Ureter (tissue), 1 donor: ENCODE measurements at places on chromosomes 5 and 9. TPM values are rescaled to one million over a fixed set of nuclear protein-coding genes. Genes with fewer than 3 reads are reported as not detected.

DNA sequence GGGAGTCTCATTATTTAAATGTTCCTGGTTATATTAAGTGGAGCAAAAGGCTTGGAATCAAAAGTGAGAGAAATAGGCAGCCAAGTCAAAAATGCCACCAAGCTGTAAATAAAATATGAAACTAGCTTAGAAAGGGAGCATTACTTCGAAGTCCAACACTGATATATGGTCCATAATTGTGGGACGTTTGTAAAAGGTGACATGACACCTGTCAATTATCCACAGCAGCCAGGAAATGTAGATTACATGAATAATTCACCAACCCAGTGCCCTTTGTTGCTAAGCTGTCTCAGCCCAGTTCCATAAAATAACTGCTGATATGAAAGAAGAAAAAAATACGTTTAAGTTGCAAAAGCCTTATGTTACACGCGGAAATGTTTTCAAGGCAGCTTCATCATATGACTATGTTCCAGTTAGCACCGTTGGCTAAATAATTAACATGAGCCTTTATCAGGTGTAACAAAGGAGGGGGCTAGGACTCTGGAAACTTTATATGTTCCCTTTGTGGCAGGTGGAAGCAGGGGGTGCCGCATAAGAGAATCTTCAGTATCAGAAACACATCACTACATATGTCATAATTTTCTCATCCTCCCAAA is 39.9 kb upstream of the ZSWIM6 start:
- DNase-seq: no peak

- no peak for DNase-seq
Measured at GRCh38 chr9:92664394-92665152, 5.4 kb downstream of the IPPK start.

Gene SPINK13
- total RNA-seq: not detected

Gene MARCOL
- not detected for total RNA-seq

Gene AGXT2
- not detected for total RNA-seq

DNA sequence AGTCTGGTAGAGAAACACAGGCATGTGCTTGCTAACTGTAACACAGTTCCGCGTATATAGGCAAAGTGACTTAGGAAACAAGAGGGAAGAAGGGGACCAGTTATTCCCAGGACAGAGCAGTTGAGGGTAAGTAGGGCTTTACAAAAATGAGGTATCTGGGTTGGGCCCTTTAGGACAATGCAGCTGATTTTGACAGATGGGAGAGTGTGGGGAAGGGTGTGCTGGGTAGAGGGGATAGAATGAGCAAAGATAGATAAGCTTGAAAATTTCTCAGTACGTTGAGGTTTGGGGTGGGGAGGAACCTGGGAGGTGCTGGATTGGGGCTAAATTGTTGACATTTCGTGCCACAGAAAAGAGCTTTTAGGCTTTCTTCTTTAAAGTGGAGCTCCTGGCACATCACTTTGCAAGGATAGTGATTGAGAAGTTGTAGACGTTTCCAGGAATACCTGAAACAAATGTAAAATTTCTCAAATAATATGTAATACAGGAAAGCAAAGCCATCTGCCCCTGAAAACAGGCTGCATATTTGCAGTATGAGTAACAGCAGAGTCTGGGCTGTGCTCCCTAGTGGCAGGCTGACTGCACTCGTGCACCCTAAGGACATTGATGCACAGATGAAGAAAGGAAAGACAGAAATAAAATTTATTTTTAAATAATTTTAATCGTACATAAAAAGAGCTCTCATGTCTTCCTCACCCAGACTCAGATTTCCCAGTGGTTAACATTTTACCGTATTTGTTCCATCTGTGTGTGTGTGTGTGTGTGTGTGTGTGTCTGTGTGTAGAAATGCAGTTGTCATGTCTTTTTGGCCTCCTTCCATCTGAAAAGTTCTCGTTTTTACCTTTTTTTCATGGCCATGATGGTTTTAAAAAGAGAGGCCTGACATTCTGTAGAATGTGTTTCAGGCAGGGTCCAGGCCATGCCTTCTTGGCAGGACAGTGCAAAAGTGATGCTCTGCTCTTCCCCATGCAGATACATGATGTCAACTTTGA is 144.9 kb upstream of the DMRT1 start:
- DNase-seq: no peak

DNA sequence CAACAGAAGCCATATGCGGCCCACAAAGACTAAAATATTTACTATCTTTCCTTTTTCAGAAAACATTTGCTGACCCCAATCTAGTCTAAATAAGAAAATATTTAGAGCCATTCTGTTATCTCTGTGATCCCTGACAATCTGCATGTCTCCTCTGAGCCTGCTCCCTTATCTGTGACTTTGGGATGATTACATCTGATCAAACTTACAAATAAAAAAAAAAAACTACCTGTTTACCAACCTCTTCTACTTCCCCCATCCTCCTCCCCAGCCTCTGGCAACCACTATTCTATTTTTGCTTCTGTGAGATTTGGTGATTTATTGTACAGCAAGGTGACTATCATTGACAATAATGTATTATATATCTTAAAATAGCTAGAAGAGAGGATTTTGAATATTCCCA is 176.3 kb upstream of the CD180 start:
- DNase-seq: no peak

Gene ANKRD18A
- 16.6 TPM for total RNA-seq

Gene SLC6A7
- total RNA-seq: 0.10 TPM

DNA sequence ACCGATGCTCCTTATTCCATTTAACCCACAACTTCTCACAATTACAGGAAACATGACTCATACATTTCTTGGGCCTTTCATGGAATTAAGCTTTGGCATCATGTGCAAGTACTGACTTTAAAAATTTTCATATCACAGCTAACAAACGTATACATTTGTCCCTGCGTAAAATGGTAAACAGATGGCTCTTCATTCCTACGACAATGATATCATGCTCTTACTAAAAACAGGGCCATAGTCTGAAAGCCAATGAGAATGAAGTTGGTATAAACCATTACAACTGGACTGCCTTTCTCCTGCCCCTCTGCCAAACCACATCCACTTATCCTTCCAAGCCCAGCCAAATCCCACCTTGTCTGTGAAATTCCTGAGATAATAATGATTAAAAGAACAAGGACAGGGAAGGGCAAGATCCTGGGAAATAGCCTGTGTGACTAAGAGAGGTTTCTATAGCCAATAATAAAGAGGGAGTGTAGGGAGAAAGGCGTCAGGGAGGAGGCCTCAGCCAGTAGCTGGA is 44.9 kb upstream of the ZNF366 start:
- DNase-seq: no peak

DNA sequence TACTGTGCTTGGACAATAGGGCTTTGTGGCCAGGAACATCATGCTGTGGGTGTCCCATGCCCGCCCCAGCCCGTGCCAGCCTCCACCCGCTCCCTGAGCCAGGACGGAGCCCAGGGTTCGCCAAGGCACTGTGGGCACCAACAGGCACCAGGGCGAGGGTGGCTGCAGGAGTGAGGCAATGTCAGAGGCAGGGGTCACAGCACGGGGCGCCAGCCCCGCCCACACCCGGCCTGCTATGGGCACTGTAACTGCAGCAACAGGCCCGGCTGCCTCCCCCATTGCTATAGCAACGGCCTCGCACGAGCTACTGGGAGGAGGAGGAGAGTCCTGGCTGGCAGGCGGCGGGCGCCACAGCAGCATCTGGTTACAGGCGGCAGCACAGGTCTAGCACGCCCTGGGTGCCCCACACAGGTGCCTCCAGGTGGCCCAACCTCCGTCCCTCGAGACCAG is 2.5 kb downstream of the ABCA2 start:
- DNase-seq: peak; percentile 67

DNA sequence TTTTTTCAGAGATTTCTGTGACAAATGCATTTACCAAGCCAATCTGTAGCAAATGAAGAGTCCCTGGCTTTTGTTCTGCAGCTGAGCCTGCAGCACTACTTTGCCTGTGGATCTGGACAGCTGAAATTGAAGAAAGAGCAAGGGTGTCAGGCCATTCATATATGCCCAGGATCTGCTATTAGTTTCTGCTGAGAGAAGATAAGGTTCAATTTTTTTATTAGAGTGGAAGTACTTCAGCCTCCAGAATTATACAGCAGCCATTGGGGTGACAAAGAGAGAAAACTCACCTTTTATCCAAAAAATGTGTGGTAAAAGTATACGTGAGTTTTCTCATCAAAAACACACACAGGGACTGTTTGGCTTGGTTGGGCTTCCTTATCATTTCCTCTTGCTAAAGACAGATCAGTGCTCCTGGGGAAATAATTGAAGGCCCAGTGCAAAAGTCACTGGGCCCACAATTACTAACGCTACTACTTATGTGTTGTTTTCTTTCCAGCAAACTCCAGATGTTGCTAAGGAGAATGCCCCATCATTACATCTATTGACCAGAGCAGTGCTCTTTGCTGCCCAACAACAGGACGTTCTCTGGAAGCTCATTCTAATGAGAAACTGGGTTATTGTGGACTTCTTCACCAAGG is 138.6 kb downstream of the CEMIP2 start:
- DNase-seq: no peak

GRCh38 chr9:87854580-87854955 is 28.1 kb upstream of the SPATA31E1 start:
- no peak for DNase-seq

DNA sequence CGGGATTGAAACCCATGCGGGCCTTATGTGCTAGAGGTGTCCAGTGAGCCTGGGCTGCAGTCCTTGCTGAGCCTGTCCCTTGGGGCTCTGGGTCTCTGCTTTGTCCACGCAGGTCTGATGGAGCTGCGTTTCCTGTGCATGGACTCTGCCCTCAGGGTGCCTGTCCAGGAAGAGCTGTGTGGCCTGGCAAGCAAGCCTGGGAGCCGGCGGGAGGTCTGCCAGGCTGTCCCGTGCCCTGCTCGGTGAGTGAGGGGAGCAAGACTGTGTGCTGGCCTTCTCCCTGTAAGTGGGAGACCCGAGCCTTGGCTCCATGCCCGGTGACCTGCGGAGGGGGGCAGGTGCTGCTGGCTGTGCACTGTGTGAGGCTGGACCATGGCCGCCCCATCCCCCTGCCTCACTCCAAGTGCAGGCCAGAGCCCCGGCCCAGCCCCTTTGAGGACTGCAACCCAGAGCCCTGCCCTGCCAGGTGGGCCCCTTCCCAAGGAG is 11.2 kb upstream of the CACFD1 start:
- no peak for DNase-seq

Gene NELFB
- 45.2 TPM for total RNA-seq

Gene EQTN
- total RNA-seq: 0.44 TPM

DNA sequence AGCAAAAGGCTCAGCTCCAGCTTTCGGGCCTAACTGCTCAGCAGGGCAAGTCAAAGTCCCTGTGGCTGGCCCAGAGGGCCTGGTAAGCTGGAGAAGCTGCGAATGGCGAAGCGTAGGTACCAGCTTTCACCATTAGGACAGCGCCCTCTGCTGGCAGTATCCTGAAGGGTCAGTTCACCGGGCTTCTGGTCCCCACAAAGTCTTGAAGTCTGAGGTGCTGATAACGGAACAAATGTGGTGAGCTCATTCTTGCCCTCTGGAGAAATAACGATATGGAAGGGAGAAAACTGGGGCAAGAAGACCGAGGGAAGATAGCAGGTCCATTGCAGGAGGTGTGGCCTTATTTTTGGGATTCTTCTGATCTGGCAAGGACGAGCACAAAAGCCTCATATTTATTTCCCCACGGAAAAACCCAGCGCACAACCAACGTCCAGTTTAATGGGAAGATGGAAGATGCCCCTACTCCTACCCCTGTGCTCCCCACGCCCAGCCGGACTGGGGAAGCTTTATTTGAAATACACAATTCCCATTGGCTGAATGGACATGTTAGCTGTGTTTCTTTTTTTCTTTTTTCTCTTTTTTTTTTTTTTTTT is 7.2 kb downstream of the SOWAHA start:
- peak; percentile 94 for DNase-seq

Gene CFAP157
- total RNA-seq: 1.5 TPM

- DNase-seq: no peak
Measured at GRCh38 chr9:125293134-125293533, 31.5 kb downstream of the GAPVD1 start.

GRCh38 chr9:973295-973834 is 3.1 kb upstream of the DMRT3 start:
- no peak for DNase-seq

GRCh38 chr5:169856571-169856970 is 123.7 kb downstream of the INSYN2B start:
- DNase-seq: no peak

DNA sequence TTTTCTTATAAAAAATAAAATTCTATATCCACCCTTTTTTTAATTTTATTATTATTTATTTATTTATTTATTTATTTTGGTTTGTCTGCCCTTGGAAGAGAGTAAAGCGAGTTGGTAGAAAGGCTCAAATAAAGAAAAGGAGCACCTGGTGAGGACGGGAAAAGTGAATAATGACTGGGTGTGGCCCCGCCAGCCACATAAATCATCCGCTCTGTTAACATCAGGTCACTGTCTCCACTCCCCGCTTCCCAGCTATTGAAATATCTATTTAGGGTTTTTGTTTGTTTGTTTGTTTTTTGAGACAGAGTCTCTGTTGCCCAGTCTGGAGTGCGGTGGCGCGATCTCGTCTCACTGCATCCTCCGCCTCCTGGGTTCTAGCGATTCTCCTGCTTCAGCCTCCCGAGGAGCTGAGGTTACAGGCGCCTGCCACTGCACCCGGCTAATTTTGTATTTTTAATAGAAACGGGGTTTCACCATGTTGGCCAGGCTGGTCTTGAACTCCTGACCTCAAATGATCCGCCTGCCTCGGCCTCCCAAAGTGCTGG is 844 bp downstream of the POLR3G start:
- DNase-seq: no peak

- no peak for DNase-seq
Measured at GRCh38 chr9:132381966-132382541, 24.6 kb downstream of the TTF1 start.

DNA sequence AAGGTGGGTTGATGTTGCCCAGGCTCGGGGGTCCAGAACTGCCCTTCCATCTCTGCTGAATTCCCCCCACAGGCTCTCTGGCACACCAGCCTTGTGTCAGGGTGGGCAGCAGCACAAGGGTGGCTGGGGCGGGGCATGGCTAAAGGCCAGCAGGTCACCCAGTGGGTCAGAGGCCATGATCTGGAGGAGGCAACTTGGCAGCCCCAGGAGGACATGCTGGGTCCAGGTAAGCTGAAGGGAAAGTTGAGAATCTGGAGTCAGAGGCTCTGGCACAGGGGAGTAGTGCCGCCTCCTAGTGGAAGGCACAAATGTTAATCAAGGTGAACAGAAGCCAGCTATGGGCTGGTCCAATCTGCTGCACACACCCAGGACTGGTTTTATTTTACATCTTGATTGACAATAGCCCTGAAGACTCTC is 6.2 kb downstream of the TMEM8B start:
- no peak for DNase-seq

Gene SAXO1
- total RNA-seq: 0.57 TPM

- DNase-seq: no peak
Measured at GRCh38 chr5:154329062-154329461, 116.7 kb upstream of the SAP30L start.

DNA sequence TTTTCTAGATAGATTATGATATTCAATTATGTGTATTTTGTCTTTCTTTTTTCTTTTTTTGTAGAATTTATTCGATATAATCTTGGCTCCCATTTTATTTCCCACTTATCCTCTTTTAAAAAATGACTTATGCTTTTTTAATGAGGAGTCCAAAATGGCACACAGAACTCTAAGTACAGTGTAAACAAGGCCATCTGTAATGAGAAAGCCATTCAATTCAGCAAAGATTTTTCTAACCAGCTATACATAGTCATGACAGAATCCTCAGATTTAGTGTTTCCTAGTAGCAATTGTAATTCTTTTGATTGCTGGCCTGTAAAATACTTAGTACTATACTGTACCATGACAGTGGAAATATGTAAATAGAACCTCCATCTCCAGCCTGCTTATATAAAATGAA is 651.4 kb downstream of the RAB3C start:
- no peak for DNase-seq
